Hepatic stellate cell (primary cell): ENCODE measurements at places on chromosomes 6 and 20.
A peak's percentile ranks its signal among the peaks of the same experiment; 100 is the strongest.

GRCh38 chr6:91447530-91448254 is 860.8 kb upstream of the MAP3K7 start:
- DNase-seq: no peak

DNA sequence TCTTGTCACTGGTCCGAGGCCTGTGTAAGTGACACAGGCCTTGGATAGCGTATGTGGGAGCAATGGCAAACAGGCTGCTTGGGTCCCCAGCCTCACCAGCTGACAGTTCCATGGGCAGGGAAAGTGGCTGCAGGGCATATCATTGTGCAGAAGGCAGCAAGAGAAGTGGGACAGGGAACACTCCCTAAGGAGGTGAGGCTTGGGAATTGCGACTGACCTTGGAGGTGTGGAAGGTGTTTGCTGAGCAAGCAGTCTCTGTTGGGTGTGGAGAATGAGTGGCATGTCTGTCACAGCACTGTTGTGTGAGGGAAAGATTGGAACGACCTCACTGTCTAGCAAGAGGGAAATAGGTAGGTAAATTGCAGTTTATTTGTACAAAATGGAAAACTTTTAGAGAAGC is 16.8 kb downstream of the POFUT1 start:
- DNase-seq: no peak

DNA sequence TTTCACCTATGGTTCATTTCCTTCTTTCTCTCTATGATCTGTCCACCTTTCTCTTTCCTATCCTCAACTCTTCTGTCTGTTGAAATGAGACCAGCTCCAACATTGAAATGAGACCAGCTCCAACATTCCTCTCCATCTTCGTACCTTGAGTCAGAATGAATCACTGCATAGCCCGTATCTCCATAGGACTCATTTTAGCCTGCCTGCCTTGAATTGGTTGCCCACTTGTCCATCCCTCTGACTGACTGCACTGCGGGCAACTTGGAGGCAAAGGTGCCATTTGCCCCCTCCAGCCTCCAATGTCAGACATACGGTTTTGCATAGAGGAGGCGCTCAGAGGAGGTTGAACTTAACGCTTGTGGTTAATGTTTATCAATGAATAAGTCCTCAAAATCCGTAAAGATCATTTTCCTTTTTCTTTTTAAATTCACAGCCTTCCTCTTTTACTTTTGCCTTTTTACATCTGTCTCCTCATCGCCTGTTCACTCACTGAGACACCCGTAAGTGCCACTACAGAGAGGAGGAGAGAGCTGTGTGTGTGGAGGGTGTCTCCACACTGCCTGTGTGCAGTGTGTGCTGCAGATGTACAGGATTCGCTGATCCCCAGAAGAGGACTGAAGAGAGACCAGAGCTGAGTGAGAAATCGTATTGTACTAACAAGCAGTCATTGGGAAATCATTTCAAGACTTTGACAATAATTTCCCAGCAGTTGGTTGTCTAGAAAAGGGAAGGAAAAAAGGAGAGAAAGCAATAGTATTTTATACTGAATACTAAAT is 579.6 kb upstream of the MAP3K7 start:
- no peak for DNase-seq

GRCh38 chr6:111614833-111615582 is 9.3 kb upstream of the TRAF3IP2 start:
- no peak for DNase-seq

GRCh38 chr6:137402143-137402680 is 92.0 kb downstream of the OLIG3 start:
- DNase-seq: no peak

GRCh38 chr6:47106216-47106615 is 64.1 kb upstream of the ADGRF1 start:
- no peak for DNase-seq

DNA sequence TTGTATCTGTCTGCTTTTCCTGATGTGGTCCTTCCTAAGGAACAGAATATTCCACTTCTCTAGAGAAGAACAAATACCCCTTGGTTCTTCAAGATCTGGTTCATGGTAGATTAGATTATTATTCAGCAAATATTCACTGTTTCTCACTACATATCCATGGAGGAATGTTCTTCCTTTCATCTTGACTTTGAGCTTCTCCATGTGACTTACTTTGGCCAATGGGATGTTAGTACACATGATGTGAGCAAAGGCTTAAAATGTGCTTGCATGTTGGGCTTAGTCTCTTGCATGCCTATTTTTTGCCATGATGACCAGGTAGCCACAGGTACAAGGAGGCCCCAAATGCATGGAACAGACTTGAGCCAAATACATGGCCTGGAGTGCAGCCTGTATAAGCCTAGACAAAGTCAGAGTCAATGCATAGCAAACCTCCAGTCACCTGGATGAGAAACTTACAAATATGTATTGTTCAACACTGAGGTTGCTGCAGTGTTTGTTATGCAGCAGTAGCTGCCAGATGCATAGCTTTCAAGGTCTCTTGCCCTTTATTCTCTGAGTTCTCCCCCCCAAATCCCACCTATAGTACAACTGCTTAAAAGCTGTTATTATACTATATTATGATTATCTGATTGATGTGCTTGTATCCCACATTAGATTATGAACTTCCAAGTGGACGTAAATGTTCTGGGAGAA is 50.0 kb upstream of the CHD6 start:
- DNase-seq: no peak

- DNase-seq: no peak
These were observed 19.9 kb downstream of the JARID2 start for GRCh38 chr6:15265787-15266186.

DNA sequence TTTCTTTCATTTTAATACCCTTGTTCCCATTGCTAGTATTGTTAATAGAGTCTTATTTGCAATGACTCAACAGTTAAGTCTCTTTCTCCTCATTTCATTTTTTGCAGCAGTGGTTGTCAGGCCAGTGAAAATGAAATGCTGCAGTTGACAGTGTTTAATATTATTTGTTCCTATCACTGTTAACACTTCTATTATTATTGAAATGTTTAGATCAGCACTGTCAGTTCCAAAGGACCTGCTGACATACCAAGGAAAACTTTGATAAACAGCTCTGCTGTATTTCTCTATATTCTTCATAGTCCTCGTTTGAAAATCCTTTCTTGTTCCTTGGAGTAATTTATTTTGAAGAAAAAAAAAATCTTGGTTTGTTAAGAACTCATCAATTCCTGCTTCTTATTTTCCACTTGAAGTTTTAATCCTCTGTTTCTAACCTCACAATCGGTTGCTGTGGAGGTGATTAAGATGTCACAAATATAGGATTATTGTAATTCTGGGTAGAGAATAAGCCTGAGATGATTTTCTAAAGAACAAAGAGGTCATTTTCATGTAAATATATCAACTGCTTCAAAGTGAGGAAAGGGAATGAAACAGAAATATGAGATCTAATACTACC is 1065.9 kb upstream of the CITED2 start:
- DNase-seq: no peak

DNA sequence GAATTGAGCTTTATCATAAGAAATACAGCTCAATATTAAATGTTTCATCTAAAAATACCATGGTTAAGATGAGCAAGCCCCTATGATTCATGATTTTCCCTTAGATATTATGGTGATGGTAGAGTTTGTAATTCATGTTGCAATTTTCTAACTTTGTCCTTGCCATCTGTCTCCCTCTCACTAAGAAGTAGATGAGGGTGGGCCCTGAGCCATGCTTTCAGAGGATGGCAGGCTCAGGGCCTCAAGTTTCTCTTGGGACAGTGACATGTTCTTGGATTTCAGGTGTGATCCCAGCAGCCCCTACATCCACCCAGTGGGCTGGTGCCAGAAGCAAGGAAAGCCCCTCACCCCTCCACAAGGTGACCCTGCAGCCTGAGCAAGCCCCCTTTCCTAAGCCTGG is 25.6 kb downstream of the L3MBTL1 start:
- DNase-seq: peak; percentile 34

GRCh38 chr6:130978660-130979396 is 84.2 kb downstream of the EPB41L2 start:
- no peak for DNase-seq

- DNase-seq: peak; percentile 46
These were observed 31.7 kb upstream of the CST1 start for GRCh38 chr20:23782366-23782983.

GRCh38 chr6:154122195-154122925 is 83.3 kb downstream of the OPRM1 start:
- no peak for DNase-seq

DNA sequence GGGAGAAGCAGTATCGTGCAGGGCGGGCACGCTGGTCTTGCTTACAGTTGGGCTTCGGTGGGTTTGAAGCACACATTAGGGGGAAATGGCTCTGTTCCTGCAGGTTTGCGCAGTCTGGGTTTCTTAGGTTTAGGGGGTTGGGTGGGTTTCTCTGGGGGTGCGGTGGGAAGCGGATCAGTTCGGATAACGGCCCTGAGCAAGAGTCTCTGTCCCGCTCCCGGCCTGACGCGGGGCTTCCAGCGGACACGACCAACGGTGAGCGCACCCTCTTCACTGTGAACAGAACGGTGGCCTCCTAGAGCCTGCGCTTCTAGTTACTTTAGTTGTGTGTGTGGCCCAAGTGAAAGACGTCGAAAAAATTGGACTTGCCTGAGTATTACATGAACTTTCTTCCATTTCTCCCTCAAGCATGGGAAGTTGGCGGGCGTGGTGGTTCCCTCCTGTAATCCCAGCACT is 635 bp upstream of the ELOVL2 start:
- no peak for DNase-seq

DNA sequence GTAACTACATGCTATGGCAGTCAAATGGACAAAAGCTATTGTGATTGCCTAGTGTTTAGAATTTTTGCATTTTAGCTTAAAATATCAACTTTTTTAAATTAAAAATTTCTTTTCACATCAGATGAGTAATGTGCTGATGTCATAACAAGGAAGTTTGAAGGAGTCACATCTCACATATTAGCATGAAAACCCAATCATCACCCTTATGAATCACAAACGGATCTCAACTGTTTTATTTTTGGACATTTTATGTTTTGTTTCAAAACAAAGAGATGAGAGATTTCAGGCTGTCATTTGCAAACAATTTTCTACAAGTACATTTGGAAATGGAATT is 53.6 kb upstream of the TRERF1 start:
- peak; percentile 27 for DNase-seq

GRCh38 chr20:35269055-35269781 is 8.7 kb downstream of the MMP24OS start:
- peak; percentile 87 for DNase-seq

- no peak for DNase-seq
These were observed 52.7 kb downstream of the DZANK1 start for GRCh38 chr20:18414140-18414539.

DNA sequence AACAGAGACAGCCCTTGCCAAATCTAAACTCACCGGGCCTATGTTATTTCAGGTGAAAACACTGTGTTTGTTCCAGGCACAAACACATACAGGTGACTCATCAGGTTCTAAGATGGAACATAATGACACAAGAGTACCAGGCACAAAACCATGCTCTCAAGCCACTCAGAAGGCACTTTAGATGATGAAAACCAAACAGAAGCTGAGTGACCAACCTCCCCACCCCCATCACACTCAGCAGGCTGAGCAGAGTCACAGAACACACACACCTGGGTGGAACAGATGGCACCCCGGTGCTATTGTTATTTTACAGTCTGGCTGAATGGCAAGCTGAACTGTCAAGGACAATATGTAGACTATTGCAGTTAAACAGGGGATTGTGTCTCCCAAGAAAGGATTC is 20.6 kb upstream of the NKX2-2 start:
- no peak for DNase-seq

DNA sequence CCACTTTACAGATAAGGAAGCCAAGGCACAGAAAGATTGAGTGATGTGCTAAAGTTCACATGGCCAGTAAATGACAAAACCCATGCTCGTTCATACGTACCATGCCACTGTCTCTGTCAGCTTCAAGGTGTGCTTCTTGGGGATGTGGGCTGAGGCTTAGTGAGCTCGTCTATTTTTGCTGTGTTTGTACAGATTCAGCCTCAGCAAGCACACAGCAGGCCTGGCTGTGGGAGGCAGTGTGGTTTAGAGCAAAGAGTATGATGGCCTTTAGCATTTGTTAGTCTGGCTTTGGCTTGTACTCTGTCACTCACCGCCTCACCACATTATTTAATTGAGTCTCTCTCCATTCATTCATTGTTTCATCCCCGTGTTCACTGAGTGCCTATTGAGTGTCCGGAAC is 55.3 kb downstream of the BMP6 start:
- DNase-seq: no peak

- DNase-seq: no peak
These were observed 19.2 kb downstream of the SPTLC3 start for GRCh38 chr20:13028001-13028400.

DNA sequence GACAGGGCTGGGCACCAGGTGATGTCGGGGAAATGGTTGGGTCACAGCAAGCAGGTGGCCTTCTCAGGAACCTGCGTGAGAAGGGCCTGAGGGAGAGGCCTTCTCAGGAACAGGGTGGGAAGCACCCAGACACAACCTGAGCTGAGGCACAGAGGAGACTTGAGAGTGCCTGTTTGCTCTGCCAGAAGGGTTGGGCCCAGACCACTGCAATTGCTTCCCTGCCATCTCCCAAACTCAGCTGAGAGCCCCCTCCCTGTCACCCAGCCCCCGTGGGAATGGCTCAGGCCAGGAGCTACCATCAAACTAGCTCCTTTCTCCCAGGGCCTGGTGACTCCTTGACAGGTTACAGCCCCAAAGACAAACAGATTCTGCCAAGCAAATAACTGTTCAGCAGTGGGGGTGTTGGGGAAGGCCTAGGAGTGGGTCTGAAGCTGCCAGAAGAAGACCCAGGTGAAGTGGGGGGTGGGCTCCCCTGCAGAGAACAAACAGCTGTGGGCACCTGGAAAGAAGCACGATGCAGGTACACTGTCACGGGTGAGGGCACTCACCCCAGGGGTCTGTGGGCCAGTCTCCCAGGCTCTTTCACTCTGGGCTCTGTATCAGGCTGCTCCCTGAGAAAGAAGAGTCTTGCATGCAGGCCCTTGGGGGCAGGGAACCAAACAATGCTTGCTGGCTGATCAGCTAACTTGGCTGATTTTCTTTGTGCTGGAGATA is 30.4 kb upstream of the SPDEF start:
- DNase-seq: no peak

DNA sequence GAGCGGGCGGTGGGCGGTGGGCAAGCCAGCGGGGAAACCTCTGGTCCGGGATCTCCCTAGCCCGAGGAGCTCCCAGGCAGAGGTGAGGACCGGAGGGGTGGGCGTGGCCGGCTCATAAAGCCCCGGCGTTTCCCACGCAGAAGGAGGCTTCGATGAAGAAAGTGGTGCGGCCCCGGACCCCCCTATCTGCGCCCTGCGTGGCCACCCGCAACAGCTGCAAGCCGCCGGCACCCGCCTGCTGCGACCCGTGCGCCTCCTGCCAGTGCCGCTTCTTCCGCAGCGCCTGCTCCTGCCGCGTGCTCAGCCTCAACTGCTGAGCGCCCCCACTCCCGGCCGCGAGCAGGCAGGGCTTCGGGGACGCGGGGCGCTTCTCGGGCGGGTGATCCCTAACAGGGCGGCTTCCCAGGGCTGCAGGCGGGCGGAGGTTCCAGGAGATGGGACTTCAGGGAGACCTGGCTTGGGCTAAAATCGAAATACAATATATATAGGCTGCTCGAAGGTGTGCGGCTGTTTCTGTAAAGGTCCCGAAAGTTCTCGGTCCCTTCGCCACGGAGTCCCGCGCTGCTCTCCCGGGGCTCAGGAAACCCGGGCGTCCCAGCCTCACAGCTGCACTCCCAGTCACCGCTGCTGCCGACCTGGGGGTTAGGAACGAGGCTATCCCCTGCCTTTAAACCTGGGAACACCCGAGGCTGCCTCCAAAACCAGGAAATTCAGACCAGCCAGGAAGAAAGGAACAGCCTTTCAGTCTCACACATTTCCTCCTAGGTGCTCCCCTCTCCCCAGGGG is 27.8 kb downstream of the ASIP start:
- peak; percentile 54 for DNase-seq
